Renal cortical epithelial cell (primary cell): ENCODE measurements at places on chromosomes 13 and 19. TPM values are rescaled to one million over a fixed set of nuclear protein-coding genes. Genes with fewer than 3 reads are reported as not detected.

DNA sequence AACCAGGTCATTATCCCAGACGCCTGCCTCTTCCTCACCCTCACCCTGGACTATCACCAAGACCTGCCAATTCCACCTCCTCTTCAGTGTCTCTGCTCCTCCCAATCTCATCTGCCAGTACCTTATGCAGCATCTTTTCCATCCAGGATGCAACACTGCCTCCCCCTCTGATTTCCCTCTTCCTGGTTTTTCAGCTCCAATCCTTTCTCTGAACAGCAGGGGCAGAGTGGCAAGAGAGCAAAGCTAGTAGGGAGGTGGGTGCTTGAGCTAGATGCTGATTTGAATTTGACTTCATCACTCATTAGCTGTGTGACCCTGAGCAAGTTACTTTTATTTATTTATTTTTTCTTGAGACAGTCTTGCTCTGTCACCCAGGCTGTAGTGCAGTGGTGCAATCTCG is 25.6 kb upstream of the CABP5 start:
- DNase-seq = no peak

DNA sequence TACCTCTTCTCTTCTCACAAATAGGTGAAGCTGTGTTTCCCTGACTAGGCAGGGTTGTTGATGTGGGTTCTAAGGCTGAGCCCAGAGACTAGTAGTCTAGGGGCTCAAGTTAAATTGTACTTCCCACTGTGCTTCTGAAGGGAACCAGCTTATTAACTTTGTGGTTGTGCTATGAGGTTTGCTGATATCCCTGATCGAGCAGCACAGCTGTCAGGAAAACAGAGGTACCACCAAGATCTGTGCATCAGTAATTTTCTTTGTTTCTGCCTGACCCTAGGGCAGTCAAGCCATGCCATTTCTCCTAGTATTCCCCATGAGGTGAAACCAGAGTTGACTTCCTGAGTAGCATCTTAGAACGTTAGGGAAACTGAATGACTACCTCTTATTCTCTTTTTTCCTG is 853.8 kb upstream of the MIR17HG start:
- peak; percentile 73 for DNase-seq

DNA sequence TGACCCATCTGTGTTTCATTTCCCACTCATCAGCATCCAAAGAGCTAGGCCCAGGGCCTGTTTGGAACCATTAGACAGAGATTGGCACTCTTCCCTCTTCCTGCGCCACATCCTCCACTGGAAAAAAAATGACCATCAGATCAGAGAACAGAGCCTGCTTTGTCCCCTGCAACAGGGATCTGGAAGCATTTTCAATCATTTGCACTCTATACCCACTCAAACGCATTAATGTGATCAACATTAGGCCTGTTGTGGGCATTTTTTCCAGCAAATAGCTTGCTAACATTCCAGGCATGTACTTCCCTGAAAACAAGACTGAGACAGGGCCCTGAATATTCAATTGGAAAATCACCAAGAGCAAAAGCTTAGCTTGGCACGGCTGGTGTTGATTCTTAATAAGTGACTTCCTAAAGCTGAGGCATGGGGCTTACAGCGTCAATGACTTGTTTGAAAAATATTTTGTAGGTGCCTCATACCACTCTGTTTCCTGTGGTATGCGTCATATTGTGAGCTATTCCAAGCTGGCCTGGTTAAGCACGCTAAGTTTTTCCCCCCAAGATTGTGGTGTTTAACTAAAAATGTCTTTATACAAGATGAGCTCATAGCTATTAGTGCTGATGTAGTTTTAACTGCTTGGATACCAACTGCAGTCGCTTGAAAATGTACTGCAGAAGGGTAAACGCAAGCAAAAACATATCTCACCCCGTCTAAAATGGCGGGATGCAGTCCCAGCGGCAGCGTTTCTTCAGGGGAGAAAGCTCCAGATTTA is 404.4 kb downstream of the SPRY2 start:
- peak; percentile 100 for DNase-seq

DNA sequence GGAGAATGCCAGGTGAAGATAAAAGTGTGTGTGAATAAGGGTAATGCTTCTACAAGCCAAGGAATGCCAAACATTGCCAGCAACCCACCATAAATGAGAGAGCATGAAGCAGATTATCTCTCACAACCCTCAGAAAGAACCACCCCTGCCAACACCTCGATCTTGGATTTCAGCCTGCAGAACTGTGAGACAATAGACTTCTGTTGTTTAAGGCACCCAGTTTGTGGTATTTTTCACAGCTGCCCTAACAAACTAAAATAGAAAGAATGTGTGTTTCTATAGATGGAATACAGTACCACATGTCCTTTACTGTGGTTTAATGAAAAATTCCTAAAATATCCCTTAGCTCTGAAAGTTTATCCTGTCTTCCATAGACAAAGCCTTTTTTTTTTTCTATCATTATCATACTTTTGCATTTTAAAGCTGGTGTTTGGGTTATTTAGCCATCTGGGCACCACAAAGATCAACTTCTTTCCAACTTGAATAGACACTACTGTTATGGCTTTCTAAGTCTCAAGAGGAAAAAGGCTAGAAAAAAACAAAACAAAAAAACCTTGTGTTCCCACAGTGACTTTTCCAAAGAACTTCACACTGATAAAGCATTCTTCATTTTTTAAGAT is 505.6 kb downstream of the KCTD12 start:
- DNase-seq = no peak

DNA sequence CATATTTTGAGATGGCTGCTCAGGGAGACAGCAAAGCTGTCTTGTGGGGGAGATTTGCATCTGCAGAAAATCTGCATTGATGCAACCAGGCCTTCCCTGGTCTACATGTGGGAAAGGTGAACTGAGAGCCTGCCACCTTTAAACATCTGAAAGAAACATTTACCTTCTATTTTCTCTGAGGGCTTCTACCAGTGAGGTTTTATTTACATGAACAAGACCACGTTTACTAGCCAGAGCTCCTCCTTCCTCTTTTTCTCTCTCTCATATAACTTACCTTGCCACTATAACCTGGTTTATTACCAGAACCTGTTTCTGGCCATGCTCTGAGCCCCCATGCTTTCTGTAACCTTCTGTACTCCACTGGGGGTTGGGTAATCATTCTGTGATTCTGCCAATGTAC is 14.4 kb upstream of the RUBCNL start:
- no peak for DNase-seq

DNA sequence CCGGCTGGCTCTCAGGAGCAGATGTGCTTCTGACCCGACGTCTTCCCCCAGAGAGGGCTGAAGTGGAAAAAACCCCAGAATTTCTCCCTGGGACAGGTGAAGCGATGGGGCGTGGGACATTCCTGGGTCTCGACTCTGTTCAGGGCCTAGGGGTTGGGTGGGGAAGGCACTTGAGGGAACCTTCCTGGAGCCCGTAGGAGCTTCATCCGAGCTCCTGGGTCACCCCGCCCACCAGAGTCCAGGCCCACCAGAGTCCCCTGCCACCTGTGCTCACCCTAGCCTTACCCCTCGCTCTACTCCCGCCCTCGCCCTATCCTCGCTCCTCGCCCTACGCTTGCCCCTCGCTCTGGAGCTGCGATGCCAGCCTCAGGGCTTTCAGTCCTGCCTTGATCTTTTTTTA is 23.2 kb downstream of the EPN1 start:
- DNase-seq = no peak

RGCC gene
- 1.9 and 3.0 TPM in 2 replicates for total RNA-seq

- DNase-seq = peak; percentile 6
Measured at GRCh38 chr19:1833540-1833939, 14.7 kb downstream of the REXO1 start.

- peak; percentile 31 for DNase-seq
Measured at GRCh38 chr19:49937750-49938381, 8.6 kb upstream of the NUP62 start.

- DNase-seq = no peak
Measured at GRCh38 chr19:6242677-6243076, 37.1 kb downstream of the MLLT1 start.

DNA sequence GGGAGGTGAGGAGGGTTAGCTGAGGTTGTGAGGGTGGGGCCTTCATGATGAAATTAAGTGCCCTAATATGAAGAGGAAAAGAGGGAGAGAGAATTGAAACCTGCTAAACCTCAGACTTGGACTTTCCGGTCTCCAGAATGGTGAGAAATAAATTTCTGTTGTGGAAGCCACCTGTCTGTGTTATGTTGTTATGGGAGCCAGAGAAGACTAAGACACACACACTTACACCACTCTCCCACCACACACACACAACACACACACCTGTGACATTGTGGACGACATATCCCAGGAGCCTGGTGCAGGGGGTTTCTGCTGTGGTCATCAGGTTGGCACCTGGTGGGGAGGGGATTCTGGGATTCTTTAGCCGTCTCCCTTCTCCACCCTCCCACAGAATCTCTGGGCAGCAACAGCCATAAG is 14.0 kb downstream of the KLK4 start:
- DNase-seq = no peak

ZNF599 gene
- total RNA-seq = 3.8 and 7.2 TPM in 2 replicates

PRODH2 gene
- 0.20 TPM in 1 of 2 replicates, not detected in the other for total RNA-seq

SLC17A7 gene
- total RNA-seq = 0.15 TPM in 1 of 2 replicates, not detected in the other

- no peak for DNase-seq
Measured at GRCh38 chr19:36898422-36898821, 17.7 kb downstream of the ZNF829 start.

- DNase-seq = peak; percentile 50
Measured at GRCh38 chr19:8251025-8251472, 41.9 kb downstream of the CERS4 start.

DNA sequence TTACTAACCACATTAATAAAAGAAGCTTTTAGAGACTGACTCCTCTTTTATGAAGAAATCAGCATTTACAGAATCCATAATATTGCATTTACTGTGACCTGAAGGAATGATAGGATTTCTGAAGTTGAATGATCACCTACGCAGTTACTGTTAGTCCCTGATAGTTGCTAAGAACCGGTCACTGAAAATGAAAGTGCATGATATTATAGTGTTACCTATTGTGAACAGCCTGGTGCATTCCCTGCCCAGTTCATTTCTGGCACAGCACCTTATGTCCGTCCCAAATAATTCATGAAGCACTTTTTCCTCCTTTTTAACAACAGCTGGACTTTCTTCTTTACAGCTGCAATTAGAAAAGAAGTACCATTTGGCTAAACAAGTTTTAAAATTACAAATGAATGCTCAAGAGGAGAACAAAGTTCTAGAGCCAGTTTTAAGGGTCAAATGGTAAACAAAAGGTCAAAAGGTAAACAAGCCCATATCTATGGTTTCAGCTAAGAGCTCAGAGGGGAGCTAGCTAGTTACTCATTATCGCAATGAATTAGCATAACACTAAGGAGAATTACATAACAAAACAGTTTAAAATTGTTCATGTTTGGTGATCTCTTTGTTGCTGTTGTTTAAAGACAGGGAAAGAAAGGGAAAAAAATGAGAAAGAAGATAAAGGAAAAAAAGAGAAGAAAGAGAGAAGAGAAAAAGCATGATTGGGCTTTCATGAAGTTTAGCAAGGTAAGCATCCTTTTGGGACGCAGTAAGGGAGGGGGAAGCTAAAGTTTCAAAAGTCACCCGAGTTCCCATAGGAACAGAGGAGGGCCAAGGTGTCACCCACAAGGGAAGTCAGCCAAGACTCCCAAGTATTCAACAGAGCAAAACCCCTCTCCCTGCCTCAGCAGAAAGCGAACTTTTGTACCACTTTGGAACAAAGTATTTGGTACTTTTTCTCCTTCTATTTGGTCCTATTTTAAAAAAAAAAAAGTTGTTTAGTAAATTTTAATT is 50.2 kb downstream of the FLT3 start:
- no peak for DNase-seq

DNA sequence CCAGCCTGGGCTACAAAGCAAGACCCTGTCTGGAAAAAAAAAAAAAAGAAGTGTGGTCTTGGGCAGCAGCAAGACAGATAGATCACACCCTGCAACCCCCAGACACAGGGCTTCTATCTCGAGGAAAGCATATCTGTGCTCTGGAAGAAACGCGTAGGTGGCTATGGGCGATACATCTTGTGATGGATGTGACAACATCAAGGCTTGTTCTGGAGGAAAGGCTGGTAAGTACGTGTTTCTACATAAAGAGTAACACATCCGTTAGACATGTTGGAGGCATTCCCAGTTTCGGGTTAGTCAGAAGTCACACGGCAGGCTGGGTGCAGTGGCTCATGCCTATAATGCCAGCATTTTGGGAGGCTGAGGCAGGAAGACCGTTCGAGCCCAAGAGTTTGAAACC is 6.6 kb upstream of the DHDH start:
- DNase-seq = peak; percentile 96

DNA sequence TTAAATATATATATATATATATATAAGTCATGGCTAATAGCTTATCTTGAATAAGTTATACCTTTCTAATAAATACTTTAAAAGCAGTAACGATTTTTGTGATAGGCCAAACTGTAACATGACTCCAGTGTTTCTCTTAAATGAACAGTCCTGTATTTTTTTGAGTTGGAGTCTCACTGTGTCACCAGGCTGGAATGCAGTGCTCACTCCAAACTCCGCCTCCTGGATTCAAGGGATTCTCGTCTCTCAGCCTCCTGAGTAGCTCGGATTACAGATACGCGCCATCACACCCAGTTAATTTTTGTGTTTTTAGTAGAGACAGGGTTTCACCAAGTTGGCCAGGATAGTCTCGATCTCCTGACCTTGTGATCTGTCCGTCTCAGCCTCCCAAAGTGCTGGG is 814.2 kb upstream of the SLITRK5 start:
- DNase-seq = peak; percentile 74

- peak; percentile 47 for DNase-seq
Measured at GRCh38 chr13:95540888-95541287, 11.6 kb upstream of the CLDN10 start.

- peak; percentile 6 for DNase-seq
Measured at GRCh38 chr13:80214521-80214991, 126.4 kb downstream of the SPRY2 start.

- no peak for DNase-seq
Measured at GRCh38 chr13:73816702-73817101, 317.5 kb downstream of the KLF12 start.

DNA sequence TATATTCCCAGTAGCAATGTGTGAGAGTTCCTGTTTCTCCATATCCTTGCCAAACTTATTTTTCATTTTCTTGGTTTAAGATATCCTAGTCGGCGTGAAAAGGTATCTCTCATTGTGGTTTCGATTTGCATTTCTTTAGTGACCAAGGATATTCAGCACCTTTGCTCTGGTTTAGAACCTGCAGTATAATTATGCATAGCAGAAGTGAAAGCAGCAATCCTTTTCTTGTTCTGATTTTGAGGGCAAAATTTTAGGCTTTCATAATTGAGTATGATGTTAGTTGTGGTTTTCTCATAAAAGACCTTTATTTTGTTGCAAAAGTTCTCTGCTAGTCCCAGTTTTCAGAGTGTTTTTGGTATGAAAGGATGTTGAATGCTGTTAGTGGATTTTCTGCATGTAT is 491.0 kb downstream of the FGF9 start:
- no peak for DNase-seq

GRCh38 chr13:111460548-111461444 is 140.4 kb downstream of the TEX29 start:
- DNase-seq = peak; percentile 12

ARHGEF1 gene
- 34.7 and 36.3 TPM in 2 replicates for total RNA-seq

KCNJ14 gene
- 0.35 and 1.3 TPM in 2 replicates for total RNA-seq

DNA sequence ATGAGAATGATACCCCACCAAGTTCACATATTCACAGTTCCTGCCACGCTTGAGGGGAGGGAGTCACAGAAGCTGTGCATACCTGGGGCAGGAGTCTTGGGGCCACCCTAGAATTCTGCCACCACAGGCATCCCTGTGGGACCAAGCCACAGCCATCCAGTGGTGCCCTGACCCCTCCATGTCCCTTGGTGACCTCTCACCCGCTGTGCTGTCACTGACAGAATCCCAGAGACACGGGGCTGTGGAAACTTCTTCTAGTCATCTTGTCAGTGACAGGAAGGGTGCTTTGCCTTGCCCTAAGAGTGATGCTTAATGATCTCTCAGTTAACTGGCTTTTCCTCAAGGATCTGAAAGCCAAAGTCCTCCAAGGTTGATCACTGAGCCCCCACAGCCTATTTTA is 58.4 kb upstream of the UQCRFS1 start:
- no peak for DNase-seq
